Foreskin fibroblast (primary cell): ENCODE measurements at places on chromosomes 2 and 18.

DNA sequence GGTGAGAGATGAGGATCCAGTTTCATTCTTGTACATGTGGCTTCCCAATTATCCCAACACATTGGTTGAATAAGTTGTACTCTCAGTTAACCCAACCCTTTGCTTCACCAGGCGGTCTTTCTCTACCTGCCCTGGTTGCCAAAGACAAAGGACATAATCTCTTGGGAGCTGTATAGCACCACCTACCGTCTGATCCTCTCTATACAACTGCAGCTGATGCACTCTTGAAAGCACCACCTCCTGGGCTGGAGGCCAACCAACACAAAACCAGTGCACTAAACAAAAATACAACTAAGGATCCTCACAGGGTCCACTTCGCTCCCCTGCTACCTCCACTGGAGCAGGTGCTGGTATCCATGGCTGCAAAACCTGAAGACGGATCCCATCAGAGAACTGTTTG, 473.6 kb upstream of the NRXN1 start:
- no peak for DNase-seq

- DNase-seq: peak; percentile 75
Measured at GRCh38 chr18:55302167-55302833, 285.7 kb downstream of the TCF4 start.

- DNase-seq: no peak
Measured at GRCh38 chr18:51051105-51051712, 21.2 kb downstream of the SMAD4 start.

DNA sequence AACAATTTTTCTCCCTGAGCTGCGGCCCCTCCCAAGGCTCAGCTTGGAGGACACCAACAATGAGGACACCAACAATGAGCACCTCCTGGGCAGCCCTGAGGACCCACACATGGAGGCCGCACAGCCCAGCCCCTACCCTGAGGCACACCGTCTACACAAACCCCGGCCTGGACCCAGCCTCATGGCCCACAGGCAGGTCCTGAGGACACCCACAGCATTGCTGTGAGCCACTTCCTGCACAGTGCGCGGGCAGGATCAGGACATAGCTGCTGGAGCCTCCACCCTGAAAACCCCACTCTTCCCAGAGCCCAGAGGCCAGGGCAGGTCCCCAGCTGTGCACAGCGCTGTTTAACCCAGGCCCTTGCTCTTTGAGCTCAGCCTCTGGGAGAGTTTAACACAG, 194.3 kb downstream of the RTP5 start:
- no peak for DNase-seq

DNA sequence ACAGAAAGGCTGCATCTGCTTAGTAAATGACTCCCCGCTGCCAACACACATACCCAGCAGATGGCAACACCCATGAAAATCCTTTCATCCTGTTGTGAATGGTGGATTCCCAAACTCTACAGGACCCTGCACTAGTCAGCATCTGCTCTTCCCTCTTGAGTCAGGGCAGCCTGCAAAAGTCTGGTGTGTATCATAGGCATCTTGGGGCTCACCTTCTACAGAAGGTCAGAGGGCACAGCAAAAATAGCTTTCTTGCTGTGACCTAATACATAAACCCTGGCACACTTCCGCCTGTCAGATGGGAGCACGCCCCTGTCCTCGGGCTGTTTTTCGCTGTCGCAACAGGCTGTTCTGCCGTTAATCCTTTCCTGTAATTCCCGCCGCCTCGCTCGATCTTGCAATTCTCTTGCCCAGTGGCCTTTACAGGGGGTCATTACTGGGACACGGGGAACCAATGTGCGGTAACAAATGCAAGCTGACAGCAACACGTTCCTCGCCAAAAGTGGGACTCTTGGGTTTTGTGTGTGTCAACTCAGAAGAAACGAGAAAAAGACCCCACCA, 19.9 kb upstream of the SCYGR1 start:
- peak; percentile 93 for DNase-seq

- DNase-seq: no peak
Measured at GRCh38 chr2:43387092-43388062, 161.0 kb upstream of the ZFP36L2 start.

DNA sequence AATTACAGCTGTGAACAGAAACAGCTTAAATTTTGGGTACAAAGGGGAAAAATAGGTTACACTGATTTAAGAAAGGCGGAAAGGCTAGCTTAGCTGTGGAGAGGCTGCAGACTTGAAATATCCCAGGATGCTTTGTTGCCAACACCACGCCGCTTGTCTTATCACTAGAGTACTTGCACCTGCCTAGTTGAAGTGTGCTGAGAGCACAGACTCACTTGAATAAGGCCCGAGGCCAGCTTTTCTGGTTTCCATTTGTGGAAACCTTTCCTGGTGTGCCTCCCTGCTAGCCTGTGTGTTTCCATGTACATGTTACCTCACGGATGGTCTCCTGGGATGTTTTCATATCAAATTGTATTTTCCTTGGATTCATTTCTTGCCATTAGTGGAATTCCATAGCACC, 3.2 kb downstream of the CABLES1 start:
- DNase-seq: no peak

DNA sequence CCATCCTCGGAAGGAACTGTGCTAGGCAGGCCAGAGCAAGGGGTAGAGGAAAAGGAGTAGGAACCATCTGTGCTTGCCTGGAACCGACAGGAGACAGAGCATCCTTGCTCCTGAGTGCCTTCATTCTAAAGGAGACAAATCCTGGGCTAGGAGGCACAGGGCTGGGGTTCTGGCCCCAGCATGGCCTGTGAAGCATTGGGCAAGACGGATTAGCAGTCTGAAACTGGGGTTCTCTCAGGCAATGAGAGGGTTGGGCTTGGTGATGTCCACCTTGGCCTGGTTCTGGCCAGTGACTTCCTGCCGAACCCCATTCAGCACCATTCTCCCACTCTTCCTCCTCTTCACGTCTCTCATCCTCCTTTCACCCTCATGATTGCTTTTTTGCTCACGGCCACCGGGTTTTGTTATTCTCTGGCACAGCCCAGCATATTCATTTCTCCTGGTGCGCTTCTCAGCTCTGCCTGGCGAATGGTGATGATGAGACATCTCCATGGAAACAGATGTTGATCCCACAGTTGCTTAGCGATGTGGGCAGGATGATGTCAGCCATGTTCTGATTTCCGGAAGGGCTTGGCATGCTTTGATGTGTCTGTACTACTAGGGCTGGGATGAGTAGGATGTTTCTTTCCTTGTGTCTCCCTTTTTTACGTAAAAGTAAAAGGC, 127.7 kb downstream of the CAPN13 start:
- peak; percentile 52 for DNase-seq

GRCh38 chr2:15860760-15861159, 79.6 kb upstream of the MYCN start:
- DNase-seq: no peak

GRCh38 chr2:54494087-54494486, 38.0 kb downstream of the SPTBN1 start:
- DNase-seq: no peak

GRCh38 chr18:55079481-55080355, 120.5 kb upstream of the CCDC68 start:
- DNase-seq: no peak

DNA sequence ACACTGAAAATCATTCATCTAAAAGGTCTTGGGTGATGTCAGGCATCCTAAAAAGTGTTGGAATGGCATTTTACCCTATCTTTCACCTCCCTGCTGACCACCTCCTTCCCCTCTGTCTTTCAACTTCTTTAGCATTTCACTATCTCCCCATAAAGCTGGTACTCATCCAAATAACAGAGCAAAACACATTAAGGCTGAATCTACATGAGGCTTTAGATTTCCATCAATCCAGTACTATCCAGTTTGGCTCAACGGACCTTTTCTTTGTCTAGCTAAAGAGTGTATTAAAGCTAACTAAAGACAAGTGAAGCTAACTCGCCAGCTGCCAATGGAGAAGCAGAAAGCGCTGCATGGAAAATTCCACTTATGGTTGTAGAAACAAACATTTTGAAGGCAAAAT, 122.5 kb upstream of the NCKAP5 start:
- DNase-seq: no peak

- DNase-seq: no peak
Measured at GRCh38 chr2:59353306-59353921, 1112.3 kb upstream of the FANCL start.

DNA sequence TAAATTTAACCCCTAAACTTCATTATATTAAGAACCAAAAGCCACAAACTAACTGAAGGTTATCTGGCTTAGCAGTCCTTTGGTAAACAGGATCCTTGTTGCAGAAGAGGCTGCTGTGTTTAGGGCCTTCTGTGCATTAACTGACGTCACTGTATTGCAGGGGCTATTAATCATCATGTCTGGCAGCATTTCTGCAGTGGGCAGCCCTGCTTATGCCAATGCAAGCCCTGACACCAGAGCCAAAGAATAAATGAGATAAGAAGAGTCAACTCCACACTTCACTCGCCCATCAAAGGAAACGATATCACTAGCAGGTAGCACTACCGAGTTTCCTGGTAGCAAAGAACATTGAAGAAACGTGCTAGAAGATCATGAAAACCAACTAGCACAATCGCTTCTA, 110.6 kb downstream of the PLEKHM3 start:
- DNase-seq: no peak

DNA sequence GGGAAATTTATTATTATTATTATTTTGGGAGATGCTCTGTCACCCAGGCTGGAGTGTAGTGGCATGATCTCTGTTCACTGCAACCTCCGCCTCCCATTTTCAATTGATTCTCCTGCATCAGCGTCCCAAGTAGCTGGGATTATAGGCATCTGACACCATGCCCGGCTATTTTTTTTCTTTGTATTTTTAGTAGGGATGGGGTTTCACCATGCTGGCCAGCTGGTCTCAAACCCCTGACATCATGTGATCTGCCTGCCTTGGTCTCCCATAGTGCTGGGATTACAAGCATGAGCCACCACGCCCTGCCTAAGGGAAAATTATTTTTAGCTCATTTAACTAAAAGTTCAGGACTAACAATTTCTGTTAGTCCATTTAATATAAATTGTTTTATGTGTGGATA, 109.2 kb upstream of the SESTD1 start:
- DNase-seq: no peak
